ENCODE measurements at places on chromosomes 13 and 19.

GRCh38 chr19:14051980-14052379 is 9.9 kb downstream of the PALM3 start:
- no peak for DNase-seq

DNA sequence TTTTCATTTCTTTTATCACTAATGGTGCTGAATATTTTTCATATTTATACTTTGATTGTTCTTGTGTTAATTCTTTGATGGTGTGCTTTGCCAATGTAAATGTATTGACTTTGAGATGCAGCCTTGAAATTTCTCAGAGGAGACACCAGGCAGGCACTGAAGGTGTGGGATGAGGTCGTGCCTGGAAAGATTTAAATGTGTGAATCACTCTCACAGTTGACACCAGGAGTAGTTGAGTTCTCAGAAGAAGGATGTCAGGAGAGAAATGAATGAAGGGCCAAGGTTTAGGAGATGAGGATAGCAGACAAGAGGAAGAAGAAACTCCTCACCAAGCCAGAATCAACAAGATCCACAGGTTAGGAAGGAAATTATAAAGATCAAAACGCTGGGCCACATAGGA is 10.1 kb upstream of the KL start:
- no peak for DNase-seq

- DNase-seq: no peak
These were observed 13.6 kb downstream of the ARID3A start for GRCh38 chr19:939439-939838.

GRCh38 chr19:30848636-30849425 is 476.6 kb downstream of the ZNF536 start:
- no peak for DNase-seq

DNA sequence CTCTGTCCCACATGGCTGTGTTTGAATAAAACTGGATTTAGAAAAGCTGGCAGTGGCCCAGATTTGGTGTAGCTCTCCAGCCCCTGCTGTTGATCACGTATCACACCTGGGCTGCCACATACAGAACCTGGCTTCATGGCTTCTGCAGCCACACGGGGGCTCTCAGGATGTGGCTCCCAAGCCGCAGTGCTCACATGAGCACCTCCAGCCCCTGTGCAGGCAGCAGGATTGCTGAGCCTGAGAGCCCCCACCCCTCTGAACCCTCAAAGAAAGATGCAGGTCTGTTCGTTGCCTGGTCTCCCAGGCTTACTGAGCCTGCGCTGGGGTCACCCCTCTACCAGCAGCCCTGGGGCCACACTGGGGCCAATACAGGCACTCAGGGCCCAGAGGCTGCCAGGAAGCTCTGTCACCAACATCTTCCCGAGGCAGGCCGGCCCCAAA is 2.7 kb downstream of the PLEKHF1 start:
- DNase-seq: no peak

DNA sequence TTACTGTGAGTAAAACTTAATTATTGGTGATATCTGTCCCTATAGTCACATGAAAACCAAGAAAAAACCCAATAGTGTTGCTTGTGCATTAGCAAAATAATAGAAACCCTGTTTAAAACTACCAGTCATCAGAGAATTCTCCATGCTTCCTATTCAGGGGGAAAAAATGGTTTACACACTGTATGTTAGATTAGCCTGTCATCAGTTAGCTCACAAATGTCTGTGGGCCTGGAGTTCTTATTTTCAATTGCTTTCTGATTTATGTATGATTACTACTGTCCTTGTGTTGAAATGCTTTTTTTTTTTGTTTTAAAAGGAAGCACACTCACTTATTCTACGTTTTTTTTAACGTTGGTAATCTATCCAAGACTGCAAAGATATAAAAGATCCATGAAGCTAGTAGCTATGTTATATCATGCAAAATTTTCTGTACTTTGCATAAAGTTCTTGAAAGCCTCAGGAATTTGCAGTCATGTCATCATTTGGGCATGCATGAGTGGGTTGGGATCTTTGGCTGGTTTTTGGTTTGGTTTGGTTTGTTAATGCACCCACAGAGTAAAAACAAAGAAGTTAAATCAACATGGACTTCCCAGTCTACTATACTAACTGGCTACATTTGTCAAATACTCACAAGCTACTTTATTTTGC is 25.9 kb downstream of the RXFP2 start:
- DNase-seq: peak; percentile 95

DNA sequence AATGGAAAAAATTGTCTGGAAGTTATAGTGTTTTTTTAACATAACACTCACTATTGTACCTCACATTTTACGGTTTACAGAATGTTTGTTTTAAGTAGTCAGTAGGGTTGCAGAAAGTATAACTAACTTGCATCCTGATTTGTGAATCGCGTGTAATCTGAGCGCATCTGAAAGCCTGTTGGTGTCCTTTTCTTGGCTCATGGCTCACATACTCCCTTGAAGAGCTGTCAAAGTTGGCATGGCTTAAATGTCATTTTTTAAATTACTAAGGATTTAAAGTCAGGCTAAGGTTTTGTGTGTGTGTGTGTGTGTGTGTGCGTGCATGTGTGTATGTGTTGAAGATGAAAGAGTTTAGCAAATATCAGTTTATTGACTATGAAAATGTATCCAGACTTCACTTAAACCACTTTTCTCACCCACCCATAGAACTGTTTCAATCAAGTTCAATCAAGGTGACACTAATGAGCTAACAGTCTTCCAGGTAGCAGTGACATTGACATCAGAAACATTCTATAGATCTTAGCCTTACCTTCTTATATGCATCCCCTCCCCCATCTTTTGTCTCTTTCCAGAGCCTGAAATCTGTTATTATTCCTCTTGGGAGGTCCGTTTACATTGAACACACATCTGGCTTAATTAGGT is 480.4 kb upstream of the SGCG start:
- no peak for DNase-seq

DNA sequence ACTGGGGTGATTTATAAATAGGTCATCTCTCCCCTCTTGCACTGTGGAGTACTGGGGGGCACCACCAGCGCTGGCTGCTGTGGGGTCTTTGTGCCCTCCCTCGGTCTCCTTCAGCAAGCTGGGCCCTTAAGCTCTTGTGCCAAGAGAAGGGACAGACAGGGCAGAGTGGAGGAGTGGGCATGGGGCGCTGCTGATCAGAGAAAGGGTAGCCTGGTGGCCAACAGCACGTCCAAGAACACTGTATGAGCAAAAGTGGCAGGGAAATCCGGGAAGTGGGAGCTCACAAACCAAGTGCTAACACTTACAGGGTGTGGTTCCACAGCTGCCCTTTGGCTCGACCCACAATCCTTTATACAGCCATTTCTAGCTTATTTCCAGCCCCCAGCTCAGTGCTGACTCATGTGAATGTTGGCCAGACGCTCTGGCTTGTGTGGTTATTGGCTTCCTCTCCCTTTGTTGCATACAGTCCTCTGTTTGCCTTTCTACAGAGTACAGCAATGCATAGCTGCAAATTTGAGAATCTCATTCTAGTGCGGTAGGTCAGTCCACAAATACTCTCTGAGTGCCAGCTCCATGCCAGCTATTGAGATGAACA is 298.8 kb downstream of the SHISA2 start:
- peak; percentile 85 for DNase-seq

- DNase-seq: peak; percentile 17
These were observed 741 bp upstream of the TUBGCP3 start for GRCh38 chr13:112588490-112589297.

GRCh38 chr13:39900106-39900750 is 244.8 kb downstream of the COG6 start:
- no peak for DNase-seq

GRCh38 chr13:79585033-79585432 is 104.1 kb downstream of the NDFIP2 start:
- no peak for DNase-seq

DNA sequence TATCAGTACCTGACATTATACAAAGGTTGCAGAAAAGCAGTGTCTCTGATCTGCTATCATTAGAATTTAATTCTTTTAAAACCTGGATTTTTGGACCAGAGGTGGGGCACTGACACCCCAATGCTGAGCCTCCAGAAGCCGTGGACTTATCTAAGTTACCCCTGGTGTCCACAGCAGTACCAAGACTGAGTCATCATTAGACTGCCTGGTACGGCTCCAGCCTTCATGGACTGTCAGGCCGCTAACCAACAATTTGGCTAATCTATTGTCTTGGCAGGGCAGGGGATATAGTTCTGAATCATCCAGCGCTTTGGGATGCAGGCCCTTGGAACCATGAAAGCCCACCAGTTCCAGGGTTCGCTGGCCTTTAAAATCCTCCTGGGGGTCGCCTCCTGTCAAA is 78.3 kb downstream of the TSHZ3 start:
- DNase-seq: peak; percentile 54

DNA sequence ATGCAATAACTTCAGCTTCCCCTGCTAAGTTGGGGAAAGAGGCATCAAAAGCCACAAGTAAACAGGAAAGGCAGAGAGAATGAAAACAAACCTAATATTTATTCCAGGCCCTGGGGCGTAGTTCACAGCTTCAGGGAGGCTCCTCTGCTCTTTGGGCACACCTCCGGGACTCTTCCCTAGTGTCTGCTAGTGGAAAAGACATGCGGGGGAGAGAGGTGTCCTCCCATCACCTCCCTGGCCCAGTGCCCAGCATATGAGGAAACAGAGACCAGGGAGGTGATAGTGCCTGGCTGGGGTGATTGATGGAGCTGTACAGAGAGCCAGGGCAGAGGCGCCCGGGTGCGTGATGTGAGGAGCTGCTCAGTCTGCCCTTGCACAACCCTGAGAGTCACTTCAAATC is 71.0 kb downstream of the RASL11A start:
- no peak for DNase-seq

DNA sequence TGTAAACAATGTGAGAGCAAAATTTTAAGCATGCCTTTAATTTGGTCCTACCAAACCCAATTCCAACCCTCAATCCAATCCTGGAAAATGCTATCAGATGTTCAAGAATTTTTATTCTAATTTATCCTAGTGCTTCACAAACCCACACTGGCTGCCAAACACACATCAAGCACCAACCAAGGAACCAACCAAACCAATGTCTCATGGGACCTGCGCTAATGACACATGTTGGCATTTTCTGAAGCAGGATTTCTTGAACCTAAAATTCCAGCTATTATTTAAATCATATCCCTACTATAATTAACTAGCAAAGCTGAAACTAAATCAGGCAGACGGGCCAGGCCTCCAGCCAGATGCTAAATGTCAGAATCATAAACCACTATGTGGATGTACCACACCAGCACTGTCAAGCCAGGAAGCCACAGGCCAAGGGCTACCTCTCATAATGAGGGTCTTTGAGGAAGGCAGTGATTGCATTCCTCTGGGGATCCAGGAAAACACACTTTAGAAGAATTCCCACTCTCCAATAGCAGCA is 5.8 kb downstream of the LATS2 start:
- peak; percentile 46 for DNase-seq

- no peak for DNase-seq
These were observed 33.1 kb upstream of the CYP2S1 start for GRCh38 chr19:41159881-41160280.

GRCh38 chr13:113295776-113296175 is 1.3 kb upstream of the LAMP1 start:
- no peak for DNase-seq

GRCh38 chr19:57816652-57817051 is 1.9 kb upstream of the ZNF552 start:
- DNase-seq: no peak

DNA sequence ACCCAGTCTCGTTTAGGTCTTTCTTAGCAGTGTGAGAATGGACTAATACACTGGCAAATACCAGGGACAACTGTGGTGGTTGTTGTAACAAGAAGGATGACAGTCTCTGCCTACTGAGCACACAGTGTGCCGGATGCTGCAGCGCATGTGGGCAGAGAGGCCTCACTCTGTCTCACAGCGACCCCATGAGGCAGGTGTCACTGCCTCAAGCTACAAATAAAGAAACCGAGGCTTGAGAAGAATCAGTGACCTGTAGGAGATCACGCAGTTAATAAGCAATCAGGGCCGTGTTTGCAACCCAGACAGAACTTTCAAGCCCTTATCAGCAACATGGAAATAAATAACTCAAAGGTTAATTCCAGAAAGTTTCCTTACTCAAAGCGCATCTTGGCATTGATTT is 40.5 kb upstream of the GAS6 start:
- DNase-seq: peak; percentile 41

DNA sequence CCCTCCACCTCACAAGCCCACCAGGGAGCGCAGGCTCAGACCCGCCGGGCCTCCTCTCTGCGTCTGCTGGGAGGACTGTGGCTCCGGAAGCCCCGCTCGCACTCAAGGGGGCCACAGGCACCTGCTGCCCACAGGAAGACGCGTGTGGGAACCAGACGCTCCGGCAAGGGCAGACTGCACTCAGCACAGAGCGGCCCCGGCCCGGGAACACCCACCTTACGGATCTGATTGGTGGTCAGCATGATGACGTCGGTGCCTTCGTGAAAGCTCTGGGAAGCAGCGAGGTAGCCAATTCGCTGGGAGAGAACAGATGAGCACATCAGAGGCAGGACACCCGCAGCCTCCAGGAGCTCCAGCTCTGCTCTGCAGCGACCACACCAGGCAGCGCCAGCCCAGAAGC is 14.6 kb downstream of the AP3D1 start:
- no peak for DNase-seq

- peak; percentile 59 for DNase-seq
These were observed 9.0 kb downstream of the STARD13 start for GRCh38 chr13:33276570-33276969.

GRCh38 chr19:35757231-35757748 is 461 bp upstream of the HSPB6 start:
- DNase-seq: peak; percentile 96

DNA sequence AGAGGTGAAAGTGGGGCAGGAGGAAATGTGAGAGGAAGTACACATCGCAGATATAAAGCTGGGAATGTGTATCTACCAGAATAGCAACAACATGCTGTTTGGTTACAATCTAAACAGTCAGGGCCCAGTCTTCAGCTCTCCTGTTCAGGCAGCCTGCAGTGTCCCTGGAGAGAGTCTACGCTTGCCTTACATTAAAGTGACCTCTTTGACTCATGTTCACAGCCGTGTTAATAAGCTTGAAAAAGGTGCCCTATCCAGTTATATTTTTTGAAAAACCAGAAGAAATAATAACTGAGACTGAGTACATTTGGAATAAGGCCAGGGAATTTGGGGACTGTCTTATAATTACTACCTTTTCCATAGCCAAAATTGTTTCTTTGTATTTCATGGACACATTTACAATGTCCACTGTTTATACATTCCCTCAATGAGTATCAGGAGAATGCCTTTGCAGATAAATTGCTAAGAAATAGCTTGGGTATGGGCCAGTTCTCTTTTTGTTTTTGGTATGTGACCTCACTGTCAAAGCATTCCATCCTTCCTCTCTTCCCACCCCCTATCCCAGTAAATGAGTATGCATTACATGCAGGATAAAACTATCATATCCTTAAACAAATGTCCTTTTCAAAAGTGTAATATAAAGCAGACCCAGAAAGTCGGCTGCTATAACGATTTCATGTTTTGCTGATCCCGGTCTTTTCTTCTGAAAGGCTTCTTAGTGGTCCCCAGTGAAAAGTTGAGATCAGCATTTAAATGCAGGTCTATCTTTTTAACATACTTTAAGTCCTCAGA is 82.6 kb downstream of the PCDH9 start:
- peak; percentile 86 for DNase-seq

DNA sequence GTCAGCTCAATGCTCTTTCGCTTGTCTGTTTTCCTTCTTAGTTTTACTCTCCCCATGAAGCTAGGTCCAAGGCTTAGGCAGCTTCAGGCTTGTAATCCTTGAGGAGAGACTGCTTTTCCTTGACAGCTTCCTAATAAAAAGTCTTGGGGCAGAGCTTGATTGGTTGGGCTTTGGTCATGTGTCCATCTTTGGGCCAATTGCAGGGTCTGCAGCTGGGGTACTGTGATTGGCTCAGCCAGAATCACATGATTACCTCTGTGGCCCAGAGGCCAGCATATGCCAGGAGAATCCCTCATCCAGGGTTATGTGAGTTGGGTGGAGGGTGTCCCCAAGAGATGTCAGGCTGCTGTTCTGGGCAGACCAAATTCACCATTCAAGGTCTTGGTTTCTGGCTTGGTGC is 8.1 kb downstream of the KLK1 start:
- DNase-seq: no peak
